ENCODE measurements at places on chromosomes 7 and 10. TPM values are rescaled to one million over a fixed set of nuclear protein-coding genes. Genes with fewer than 3 reads are reported as not detected.
A peak's percentile ranks its signal among the peaks of the same experiment; 100 is the strongest.

DNA sequence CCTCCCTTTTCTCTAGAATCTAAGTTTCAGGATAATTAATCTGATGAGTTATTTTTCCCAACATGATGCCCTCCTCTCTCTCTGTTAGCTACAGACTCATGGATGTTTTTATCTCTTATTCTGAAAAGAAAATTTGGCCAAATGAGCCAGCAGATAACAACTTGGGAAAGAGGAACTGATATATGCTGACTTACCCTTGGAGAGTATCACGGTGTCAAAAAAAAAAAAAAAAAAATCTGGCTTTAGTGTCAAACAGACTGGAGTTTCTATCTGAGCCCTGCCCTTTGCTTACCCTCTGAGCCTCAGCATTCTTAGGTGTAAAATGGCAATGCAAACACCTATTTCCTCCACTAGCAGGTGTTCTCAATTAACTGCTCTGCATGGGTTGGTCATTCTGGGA is 190.4 kb downstream of the AHR start:
- no peak for DNase-seq

DNA sequence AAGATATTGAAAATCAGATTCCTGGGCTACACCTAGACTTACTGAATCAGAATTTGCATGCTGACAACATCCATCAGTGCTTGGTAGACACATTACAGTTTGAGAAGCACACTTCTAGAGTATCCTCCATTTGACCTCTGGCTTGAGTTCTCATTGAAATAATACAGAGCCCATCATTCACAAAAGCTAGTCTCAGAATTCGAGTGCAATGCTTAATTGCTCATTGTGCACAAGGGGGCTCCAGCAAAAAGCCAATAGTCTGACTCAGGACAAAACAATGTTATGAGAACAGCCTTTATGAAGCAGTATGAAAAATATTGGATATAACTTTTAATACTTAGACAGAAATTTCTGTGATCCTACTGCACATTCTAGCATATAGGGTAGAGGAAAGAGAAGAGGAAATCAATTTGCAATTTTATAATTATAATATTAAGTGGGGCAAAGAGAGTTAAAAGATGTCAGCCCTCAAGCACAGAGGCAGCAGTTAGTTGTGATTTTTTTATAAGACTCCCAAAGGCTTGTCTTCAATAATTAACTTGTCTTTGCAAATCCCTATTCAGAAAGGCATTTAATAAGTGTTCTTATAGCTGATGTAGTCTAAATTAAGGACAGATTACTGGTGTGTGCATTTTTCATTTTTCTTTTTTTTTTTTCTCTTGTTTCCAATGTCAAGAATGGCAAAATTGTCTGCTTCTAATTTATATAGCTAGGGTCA is 105.8 kb upstream of the ANK3 start:
- DNase-seq = no peak

- no peak for DNase-seq
These were observed 2.5 kb upstream of the ETV1 start for GRCh38 chr7:13991791-13992595.

GRCh38 chr7:29281782-29282541 is 87.4 kb downstream of the CHN2 start:
- no peak for DNase-seq

DNA sequence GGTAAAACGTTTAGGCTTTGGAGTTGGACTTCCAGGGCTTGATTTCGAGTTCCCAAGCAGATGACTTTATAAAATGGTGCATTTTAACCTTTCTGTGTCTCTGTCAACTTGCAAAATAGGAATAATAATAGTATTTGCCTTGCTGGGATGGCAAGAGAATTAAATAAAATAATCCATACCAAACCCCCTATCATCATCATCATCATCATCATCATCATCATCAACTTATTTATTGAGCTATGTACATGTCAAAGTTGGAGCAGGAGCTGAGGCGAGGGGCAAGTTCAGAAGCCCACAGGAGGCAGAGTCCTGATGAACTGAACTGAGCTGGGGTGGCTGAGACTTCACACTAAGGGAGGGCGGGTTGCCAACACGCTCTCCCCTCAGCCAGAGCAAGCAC is 51.7 kb upstream of the KCNMA1 start:
- no peak for DNase-seq

DNA sequence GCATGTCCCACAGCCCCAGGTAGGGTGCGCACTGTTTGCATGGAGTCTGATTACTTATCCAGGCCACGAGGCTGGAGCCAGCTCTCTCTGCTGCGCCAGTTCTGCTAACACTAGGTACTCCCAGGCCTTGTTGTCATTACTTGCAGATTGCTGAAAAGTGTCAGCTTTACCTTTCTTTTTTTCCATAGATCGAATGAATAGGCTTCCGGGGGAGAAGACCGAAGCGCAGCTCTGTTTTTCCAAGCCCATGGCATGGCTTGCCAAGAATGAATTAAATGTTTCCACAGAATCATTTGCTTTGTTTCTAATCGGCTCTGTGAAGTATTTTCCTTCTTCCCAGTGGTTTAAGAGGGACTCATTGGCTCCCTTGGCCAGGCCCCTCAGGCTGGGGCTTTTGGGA is 285.8 kb downstream of the BMPER start:
- DNase-seq = no peak

DNA sequence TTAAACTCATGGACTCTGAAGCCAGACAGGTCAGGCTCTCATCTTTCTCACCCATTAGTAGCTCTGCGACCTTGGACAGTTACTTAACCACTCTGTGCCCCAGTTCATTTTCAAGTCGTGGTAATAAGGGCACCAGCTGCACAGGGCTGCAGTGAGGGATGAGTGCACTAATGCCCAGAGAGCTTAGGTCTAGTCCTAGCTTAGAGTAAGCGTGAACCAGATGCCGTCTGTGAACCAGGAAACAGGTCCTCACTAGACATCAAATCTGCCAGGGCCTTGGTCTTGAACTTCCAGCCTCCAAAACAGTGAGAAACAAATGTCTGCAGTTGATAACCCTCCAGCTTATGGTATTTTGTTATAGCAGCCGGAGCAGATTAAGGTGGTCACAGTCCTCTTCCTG is 222.4 kb upstream of the PFKP start:
- no peak for DNase-seq

DNA sequence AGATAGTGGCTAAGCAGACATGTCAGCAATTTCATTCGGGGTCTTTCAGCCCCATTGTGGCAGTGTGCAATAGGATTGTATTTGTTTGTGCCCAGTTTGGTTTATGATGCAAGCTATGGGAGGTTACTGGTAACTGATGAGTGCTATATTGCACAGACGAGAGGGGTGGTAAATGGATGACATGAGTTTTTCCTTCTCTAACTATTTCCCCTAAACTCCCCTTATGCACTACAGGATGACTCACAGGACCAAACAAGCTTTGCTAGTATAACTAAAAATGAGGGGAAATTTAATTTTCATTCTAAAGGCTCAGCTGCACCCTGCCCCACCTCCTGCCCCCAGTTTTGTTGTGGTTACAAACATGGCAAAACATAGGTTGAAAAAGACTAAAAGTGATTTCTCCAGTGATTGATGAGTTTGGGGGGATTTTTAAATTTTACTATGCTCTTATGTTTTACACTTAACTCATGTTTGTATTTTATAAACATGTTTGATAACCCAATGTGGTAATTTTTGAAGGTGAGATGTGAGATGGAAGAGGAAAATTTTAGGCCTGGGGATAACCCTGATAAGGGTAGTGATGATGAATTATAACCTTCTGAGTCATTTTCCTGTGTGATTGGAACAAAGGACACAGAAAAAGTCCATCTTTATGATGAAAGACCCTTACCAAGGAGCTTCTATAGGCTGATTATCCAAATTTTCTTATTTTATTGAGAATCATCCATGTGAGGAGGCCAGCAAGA is 60.8 kb upstream of the NAMPT start:
- DNase-seq = no peak

- no peak for DNase-seq
These were observed 69.2 kb downstream of the ARMC3 start for GRCh38 chr10:22997096-22997495.

GRCh38 chr7:90345595-90346335 is 751 bp upstream of the GTPBP10 start:
- peak; percentile 36 for DNase-seq

DNA sequence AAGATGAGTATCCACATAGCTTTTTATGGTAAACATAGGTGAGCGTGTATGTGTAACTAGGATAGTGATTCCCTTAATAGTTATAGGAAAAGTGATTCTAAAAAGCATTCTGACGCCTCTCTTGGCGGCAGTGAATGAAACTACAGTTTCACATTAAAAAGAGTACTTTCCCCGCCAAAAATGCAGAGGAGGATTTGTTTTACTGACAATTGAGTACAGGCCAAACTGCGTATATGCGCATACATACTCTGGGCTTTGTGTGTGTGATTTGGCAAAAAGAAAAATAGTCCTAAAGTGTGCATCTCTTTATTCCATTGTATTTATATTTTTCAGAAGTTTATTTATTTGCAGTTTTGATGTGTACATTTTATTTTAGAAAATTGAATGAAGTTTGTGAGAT is 10.3 kb downstream of the CUL1 start:
- no peak for DNase-seq

- no peak for DNase-seq
These were observed 29.8 kb downstream of the DIP2C start for GRCh38 chr10:659688-660141.

DNA sequence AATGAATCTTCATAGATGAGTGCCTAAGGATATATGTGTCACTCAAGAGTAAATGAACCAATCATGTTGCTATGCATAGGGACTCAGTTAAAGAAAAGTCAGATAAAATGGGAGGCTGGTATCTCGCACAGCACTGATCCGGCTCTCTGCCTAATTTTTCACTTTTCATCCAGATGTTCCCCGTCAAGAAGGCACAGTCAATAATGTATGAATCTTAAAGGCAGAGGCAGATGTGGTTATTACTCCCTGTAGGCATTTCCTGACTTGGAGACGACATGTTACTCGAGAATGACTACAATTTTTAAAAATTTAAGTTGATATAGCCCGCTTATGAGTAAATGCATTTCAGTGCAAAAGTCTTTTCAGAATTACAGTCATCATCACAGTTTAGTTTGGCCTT is 113.6 kb downstream of the TBXAS1 start:
- DNase-seq = no peak

ADGRA1 gene
- polyA plus RNA-seq = 1.2 TPM

HSPA12A gene
- polyA plus RNA-seq = 36.3 TPM

MKI67 gene
- polyA plus RNA-seq = 58.4 TPM

Measured in right renal cortex interstitium (tissue), 3 donors.